IMR-90 (cell line): ENCODE measurements at places on chromosomes 13 and 19.

- DNase-seq: no peak
These were observed 2.8 kb downstream of the GSX1 start for GRCh38 chr13:27794921-27795717.

- DNase-seq: peak; percentile 36
These were observed 184.0 kb upstream of the UBL3 start for GRCh38 chr13:30034458-30034795.

DNA sequence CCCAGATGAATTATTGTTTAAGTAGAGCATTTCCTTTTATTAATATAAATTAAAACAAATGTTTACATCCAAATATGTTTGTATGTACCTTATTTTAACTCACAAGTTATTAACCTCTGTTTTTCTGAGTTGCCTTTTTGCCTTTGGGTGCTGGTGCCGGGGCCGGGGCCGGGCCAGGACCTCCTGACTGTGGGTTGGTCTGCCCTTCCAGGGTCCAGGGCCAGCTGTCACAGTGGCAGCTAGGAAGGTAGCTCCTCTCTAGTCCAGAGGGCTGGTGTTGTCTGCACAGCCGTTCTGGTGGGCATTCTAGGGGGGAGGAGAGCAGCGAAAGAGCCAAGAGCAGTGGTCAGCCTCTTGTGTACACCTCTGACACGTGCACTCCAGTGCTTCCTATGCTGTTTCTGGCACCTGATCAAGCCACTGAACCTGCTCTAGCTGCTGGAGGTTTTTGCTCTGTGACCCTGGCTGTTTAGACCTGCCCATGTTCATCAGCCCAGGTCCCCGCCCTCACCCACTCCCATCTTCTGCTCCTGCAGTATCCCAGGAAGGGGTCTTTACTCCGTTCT is 2.0 kb upstream of the UBA2 start:
- no peak for DNase-seq

DNA sequence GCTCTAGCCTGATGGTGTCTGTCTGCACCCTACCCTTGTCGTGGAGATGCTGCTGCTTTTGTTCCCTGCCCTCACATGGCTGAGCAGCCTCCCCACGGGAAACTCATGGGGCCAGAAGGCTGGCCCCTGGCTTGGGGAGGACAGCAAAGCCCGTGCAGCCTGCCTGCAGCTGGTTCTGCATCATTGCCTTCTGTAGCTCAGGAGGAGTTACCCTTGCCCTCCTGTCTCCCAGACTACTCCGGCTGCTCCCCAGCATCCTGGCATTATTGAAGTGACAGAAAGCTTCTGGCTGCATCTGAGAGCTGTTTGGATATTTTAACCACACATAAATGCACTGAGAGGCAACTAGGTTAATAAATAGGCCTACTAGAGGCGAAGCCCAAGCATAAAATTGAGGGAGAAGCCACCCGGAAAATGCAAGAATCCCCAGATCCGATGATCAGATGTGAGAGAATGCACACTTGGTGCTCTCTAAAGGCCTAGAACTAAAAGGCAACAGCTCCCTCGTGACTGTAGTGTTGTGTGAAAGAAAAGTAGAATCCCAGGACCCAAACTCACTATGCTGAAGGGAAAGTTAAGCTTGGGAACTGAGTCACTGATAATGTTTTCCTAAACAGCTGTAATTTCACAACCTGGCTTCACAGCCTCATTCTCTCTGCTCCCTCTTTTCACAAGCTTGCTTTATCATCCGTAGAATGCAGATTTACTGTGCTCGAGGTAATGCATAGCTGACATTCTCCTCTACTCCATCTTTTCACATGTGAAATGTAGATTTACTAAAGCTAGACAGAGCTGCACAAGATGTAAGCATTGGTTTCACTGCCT is 110.8 kb downstream of the TNFRSF19 start:
- peak; percentile 91 for DNase-seq

GRCh38 chr19:16608290-16608739 is 19.7 kb downstream of the MED26 start:
- DNase-seq: peak; percentile 91
